ENCODE measurements at places on chromosomes 6 and 20.

GRCh38 chr20:52060794-52061714 lies 130.5 kb downstream of the ZFP64 start:
- no peak for DNase-seq

DNA sequence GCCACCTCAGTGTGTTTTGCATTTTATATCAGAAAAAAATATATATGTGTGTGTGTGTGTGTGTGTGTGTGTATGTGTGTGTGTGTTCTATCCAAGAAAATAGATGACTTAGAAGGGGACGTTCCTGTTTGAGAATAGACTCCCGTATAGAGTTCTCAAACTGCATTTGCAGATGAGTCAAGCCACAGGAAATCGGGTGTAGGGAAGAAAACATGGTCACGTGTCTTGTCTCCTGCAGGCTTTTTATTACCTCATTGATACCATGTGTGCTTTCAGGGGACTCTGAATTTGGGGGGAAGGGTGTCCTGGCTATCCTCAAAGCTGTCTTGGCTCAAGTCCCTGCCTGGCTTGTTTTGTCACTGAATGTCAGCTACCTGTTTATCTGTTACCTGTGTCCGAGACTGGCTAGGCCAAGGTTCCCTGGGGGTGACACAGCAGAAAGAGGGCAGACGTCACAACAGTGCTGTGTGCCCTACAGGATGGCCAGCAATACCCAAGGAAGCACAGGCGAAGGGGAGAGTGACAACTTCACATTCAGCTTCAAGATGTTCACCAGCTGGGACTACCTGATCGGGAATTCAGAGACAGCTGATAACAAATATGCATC lies 55.7 kb upstream of the NOP56 start:
- no peak for DNase-seq

GRCh38 chr6:30915591-30915946 lies 1.5 kb downstream of the VARS2 start:
- DNase-seq = peak; percentile 51

DNA sequence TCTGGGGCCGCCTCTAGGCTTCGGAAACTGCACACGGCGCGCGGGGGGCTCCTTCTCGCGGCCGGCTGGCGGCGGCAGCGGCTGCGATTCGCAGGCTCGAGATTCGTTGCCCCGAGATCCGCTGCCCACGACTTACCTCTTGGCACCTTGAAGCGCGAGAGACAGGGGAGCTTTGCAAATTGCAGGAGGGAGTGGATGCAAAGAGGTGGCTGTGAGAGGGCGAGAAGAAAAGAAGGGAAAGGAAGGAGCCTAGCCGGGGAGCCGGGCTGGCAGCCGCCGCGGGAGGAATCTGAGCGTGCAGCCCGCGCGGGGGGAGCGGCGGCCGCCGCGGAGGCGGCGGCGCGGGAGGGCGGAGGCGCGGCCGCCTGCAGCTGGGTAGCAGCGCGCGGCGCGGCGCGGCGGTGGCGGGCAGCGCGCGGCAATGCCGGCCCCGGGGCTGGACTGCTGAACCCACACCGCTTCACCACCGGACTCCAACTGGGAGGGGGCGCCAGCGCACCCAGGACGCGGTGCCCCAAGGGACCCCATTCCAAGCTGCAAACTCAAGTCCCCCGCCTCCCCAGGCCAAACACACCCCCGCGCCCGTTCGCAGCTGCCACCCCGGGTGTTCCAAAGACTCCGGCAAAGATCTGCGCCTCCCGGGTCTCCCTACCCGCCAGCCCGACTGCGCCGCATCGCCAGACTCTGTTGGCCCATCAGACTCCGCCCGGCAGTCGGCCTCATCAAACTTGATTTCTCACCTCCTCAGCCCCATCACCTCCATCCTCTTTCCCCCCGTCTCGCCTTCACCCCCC lies 44.2 kb upstream of the SUPT3H start:
- peak; percentile 76 for DNase-seq

GRCh38 chr6:114940181-114940580 lies 597.4 kb upstream of the HS3ST5 start:
- DNase-seq = no peak

GRCh38 chr6:142854589-142855488 lies 90.1 kb downstream of the HIVEP2 start:
- DNase-seq = no peak

DNA sequence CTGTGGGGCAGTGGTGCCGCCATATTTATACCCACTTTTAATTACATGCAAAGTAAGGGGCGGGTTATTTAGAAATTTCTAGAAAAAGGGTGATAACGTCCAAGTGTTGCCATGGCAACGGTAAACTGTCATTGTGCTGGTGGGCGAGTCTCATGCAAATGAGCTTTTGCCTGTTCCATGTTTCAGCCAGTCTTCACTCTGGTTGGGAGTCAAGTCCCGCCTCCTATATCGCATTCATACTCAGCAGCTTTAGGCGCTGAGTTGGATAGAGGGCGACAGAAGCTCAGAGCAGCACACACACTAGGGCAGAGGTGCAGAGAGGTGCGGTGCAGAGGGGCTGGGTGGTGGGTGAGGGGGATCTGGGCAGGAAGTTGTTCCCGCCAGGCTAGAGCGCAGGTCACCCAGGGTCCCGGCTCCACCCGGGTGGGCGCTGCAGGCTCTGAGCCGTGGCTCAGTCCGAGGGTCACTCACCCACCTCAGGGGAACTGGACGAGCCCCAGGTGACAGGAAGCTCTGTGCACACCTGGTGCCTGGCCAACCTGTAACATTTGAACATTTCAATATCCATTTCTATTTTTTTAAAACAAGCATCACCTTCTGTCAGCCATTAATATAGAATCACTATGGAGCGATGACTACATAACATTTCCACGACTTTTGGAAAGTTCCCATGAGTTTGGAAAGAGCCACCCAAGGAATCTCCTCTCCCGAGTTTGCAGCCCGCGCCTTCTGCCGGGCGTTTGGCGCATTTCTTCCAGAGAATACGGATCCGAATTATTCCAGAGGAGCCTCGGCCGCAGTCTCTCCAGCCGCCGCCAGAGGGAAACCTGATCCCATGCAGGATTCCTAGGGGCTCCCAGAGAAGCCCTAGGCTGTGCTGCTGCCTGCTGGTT lies 89.1 kb upstream of the PHACTR3 start:
- no peak for DNase-seq

DNA sequence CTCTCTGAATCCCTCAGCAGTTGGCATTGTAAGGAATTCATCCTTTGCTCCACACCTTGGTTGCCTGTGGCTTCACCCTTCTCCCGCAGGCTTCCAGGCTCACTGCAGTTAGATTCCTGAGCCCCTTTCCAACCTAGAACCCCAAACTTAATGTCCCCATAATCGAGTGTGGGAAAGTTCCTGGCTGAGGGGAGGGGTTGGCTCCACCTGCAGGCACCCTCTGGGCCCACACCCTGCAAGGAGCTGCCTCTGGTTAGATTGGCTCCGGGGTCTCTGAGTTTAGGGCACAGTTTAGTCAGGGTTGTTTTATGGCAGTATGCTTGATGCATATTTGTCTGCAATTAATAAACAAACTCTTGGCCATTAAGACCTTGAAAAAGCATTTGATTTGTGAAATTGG lies 63.4 kb downstream of the MTHFD1L start:
- no peak for DNase-seq

- no peak for DNase-seq
Measured at GRCh38 chr6:97438011-97438671, 155.1 kb upstream of the MMS22L start.

DNA sequence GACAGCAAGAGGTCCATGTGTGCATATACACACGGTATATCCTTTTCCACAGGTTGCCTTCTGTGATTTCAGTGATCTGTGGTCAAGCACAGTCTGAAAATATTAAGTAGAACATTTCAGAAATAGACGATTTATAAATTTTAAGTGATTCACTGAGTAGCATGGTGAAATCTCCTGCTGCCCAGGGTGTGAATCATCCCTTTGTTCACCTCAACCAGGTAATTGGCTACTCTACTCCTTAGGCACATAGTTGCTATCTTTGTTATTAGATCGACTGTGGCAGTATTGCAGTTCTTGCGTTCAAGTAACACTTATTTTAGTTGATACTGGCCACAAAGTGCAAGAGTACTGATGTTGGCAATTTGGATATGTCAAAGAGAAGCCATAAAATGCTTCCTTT lies 1421.7 kb downstream of the GRIK2 start:
- no peak for DNase-seq

- DNase-seq = no peak
Measured at GRCh38 chr6:1363729-1364572, 25.4 kb upstream of the FOXF2 start.

DNA sequence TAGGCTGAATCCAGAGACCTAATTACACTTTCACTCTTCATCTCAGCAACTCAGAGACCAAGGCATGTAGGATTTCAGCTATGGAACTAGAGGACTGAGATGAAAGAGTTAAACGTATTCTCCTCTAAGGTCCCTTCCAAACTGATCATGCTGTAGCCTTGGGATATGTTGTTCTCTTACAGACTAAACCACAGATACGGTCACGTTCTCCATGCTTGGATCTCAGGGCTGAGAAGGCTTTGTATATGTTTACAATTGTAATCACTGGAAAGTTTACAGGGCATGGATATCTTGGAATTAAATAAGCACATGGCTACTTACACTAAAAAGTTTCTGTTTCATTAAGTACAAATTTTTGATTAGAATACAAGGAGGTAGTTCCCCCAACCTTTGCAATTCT lies 50.1 kb downstream of the PKIB start:
- no peak for DNase-seq

- DNase-seq = no peak
Measured at GRCh38 chr6:25477006-25477590, 174.9 kb upstream of the SCGN start.

DNA sequence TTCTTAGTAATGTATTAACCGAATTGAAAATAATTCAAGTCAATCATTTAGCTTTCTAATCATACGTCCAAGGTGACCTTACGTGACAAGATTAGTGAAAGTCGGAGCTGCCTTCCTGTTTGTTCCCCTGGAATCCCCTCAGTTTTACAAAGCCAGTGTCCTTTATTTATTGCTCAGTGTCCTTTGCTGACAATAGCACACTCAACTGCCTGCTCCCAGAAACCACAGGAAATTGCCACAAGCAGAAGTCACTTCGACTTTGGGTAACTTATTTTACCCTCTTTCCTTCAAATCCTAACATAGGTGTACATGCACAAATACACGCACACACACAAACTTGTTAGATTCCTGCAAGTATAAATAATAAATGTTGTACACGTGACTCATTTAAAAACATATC lies 1167.7 kb upstream of the ADGRB3 start:
- no peak for DNase-seq

GRCh38 chr20:43893930-43894329 lies 20.7 kb upstream of the TOX2 start:
- no peak for DNase-seq

DNA sequence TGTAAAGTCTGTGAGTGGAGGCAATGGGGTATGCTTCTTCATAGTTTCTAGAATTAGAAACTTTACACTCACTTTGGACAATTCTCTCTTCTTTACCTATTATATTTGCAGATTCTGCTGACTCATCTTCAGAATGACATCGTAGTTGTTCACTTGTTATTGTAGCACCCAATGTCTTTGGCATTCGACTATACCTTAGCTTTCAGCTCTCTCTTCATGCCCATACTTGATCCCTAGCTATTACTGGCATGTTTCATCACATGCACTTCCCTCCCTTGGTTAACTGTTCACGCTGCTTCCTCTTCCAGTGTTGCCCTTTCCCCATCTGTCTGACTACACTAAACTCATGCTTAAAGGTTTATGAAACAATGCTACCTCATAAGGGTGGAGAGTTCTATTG lies 298.1 kb upstream of the TCF21 start:
- DNase-seq = no peak

DNA sequence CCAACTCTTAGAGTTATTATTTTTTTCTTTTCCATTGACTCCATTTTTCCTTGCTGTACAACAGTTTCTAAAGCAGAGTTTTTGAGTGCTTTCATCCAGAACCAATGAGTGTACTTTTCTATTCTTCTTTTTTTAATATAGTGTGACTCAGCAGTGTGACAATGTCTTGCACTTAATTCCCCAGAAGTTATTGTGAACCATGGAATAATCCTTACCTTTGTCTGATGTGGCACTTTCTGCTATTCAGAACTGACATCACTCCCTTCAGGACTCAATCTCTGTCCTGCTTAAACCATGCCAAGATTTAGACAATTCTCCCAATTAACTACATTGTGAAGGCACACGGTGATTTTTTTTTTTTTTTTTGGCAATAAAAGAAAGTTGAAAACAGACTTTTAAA lies 41.5 kb downstream of the GRIK2 start:
- DNase-seq = no peak

GRCh38 chr6:108735310-108736001 lies 112.8 kb upstream of the ARMC2 start:
- DNase-seq = no peak

DNA sequence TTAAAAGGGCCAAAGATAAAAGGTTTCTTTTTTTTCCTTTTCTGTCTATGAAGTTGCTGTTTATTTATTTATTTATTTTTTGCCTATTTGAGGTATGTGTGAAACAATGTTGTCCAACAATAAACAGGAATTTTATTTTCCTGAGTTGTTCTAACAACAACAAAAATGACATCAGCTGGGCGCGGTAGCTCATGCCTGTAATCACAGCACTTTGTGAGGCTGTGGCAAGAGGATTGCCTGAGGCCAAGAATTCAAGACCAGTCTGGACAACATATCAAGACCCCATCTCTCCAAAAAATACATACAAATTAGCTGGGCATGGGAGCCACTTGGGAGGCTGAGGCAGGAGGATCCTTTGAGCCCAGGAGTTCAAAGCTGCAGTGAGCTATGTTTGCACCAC lies 44.1 kb downstream of the MGME1 start:
- no peak for DNase-seq

- DNase-seq = no peak
Measured at GRCh38 chr20:39812116-39812515, 850.0 kb downstream of the DHX35 start.

DNA sequence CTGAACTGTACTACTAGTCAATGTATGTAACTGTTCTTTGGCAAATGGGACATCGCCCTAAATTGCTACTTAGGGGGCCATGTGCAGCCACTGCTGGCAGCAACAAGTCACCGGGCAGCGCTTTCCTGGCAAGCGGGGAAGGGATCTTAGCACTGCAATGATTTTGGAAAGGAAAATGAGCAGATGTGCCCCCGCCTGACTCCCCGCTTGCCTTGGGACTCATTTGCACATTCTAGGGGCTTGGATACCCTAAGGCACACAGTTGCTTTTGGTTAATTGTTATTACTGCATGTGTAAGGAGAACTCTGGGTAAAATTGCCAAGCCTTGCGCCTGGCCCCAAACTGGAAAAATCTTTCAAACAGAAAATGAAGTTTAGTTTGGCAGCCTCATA lies 32.2 kb downstream of the CD83 start:
- no peak for DNase-seq

- DNase-seq = no peak
Measured at GRCh38 chr6:113381232-113381631, 475.9 kb upstream of the MARCKS start.

DNA sequence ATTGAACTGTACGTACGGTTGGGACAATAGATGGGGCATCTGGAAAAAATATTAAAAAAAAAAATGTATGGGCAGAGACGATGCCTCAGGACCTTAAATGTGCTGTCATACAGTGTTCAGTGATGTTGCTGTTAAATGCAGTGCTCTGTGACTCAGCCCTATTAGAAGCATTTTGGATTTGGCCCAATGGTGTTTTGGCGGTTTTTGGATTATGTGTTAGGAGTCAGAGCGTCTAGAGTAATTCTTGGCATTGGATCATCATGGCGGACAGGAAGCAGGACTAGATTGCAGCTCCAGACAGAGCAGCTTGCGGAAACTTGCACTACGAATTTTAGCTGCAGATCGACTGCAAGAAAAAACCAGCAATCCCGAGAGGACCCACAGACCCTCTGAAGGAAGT lies 280.0 kb downstream of the SOX4 start:
- DNase-seq = no peak

Measured in activated CD4-positive, alpha-beta T cell treated with anti-CD3 and anti-CD28 coated beads, Interleukin-2, Interleukin-6, amounts not matched to agents 100 ng/mL and 50 ng/mL, durations not matched to agents 16 hours and 8 hours (primary cell).